ENCODE measurements at places on chromosomes 11 and 22.
A peak's percentile ranks its signal among the peaks of the same experiment; 100 is the strongest.

DNA sequence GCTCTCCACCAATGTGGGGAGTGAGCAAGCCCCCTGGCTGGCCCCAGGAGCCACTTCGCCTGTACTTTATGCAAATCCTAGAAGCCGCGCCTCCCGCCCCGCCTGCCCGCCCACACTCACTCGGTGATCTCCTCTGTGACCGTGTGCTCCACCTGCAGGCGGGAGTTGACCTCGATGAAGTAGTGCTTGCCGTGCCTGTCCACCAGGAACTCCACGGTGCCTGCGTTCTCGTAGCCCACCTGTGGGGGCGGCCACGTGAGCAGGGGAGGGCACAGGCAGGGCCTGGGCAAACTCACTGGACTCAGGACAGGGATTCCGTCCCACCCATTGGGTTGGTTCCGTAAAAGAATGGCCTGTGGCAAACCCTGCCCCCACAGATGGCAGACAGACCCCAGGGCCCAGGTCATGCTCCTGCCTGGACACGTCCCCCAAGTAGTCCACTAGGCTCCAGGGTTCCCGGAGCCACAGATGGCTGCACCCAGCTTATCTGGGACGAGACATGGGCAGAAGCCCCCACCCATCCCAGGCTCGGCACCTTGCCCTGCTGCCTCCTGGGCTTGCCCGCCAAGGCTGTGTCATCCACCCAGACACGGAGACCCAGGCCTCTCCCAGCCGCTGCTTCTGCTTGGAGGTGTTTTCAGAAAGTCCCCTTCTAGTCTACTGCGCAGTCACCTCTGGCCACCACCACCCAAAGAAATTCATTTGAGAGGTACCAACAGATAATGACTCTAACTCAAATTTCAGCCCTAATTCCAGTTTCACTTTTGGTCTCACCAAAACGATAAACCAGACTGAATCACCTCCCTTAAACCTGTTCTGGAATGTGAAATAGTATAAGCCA, 12.1 kb downstream of the LRFN4 start:
- DNase-seq: peak; percentile 69

DNA sequence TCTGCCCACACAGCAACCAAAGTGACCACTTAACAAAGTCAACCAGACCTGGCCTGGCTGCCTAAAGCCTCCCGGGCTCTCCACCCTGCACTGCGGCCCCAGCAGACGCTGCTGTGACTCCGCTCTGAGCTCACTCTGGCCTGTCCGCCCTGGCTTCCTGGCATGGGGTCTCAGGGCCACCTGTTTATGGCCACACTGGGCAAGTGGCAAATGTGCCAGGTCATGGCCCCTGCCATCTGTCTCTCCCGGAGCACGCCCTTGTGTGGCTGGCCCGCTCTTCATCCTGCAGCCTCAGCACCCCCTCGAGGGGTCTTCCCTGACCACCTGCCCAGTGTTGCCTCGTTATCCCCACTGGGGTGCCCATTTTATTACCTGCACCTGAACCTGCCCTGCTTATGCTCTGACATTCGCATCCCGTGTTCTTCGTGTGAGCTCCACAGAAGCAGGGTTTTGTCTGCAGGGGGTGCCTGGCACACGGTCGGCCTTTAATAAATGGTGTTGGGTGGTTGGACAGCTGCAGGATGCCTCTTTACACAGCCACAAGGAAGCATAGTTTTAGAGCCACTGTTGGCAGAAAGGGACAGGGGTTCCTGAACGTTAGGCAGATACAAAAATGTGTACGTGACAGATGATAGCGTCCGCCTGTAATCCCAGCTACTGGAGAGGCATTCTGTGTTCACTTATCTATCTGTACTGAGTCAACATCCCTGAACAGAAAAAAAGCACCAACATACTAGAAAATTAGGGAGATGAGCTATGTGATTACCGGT, 785.6 kb downstream of the TBC1D22A start:
- DNase-seq: no peak

DNA sequence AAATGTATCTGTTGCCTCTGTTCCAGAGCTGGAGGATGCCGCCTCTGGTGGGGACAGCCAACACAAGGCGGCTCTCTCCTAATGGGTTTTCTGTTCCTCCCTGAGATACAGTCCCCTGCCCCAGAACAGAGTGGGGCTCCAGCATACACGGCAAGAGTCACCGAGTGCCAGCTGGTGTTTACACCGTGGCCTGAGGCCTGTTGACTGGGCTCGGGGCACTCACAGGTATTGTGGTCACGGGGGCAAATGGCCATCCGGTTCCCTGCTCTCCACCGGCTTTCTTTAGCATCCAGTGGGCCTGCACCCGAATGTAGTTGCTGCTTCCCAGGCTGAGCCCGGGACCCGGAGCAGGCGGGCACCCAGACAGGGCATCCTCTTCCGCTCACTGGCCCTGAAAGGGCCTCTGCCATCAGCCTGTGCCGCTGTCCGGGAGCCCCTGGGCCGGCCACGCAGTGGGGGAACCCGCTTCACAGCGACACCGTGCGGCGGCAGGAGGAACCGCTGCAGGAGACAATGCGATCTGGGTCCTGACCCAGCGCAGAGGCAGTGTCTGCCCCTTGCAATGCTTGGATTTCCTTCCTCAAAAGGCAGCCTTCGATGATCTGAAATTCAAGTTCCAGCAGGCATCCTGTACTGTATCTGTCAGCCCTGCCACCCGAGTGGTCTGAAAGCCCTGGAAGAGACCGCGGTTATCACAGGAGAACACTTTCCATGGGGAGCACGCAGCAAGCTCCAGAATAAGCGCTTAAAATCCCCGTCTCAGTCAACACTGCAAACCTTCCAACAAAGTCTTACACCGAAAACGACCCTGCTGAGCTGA, 859 bp upstream of the KRTAP5-5 start:
- DNase-seq: peak; percentile 9

GRCh38 chr11:108912581-108912980, 247.7 kb downstream of the DDX10 start:
- DNase-seq: no peak

GRCh38 chr11:47010179-47010578, 73.6 kb downstream of the CSTPP1 start:
- DNase-seq: no peak

DNA sequence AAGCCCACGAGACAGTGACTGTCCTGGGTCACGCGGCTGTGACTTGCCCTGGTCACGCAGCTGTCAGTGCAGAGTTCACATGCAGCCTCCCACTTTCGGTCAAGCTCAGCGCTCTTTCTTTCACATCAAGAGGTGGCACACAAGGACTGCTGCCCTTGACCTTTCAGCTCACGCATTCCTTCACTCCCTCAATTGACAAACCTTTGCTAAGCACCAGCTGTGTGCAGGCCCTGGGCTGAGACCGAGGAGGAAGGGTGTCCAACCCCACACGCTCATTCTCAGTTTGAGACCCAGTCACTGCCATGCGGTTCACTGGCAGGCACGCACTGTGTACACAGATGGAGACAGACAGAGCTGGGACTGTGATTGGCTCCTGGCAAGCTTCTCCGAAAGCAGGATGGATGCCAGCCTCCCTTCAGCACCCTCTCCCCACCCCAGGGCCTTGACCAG, 70.3 kb downstream of the SCUBE1 start:
- DNase-seq: no peak

GRCh38 chr11:132448334-132448995, 1078.0 kb downstream of the NTM start:
- no peak for DNase-seq

- DNase-seq: no peak
These were observed 4.7 kb upstream of the NEU3 start for GRCh38 chr11:74984070-74984469.

GRCh38 chr11:106503901-106504300, 426.4 kb downstream of the AASDHPPT start:
- no peak for DNase-seq

- DNase-seq: no peak
These were observed 70.6 kb downstream of the PRMT3 start for GRCh38 chr11:20457934-20458680.

GRCh38 chr11:10641177-10641911, 52.2 kb downstream of the IRAG1 start:
- DNase-seq: no peak

DNA sequence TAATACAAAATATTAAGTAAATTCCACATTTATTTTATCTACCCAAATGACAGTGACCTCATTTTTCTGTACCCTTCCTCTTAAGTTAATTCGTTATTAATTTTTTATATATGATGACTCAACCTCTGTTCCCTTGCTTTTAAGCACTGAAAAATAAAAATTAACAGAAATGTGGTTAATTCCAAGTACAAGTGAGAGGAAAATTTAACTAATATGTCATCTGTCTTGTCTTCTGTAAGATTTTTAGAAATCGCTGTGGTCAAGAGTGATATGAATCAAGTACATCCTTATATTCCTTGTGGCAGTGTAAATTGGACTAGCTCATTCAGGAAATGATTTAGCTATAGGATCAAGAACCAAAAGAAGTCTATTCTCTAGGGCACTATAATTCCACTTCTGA, 74.5 kb downstream of the PDHX start:
- DNase-seq: no peak

- no peak for DNase-seq
These were observed 9.8 kb downstream of the CSF2RB start for GRCh38 chr22:36923131-36923788.

DNA sequence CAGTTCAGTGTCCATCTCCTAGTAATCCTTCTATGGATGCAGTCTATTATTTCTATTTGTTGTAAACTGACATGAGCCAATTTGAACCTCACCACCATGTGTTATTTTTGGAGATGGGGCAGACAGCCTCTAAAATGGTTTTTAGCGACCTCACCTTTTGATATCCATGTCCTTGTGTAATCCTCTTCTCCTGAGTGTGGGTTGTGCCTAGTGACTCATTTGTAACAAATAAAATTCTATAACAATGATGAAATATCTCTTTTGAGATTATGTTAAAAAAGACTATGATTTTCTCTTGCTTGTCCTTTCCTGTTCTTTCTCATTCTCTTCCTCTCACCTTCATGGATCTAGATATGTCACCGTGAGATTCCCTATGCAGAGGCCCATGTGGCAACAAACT, 554.6 kb upstream of the ANO3 start:
- no peak for DNase-seq

- DNase-seq: no peak
These were observed 10.2 kb downstream of the ADAMTS8 start for GRCh38 chr11:130418210-130418609.

- peak; percentile 60 for DNase-seq
These were observed 7.2 kb upstream of the PLXNB2 start for GRCh38 chr22:50314455-50315288.

- DNase-seq: no peak
These were observed at the start of gene FAT3 for GRCh38 chr11:92224407-92225124. Gene FAT3 (plus strand): TSS chr11:92224818. CDS start chr11:92352113, 127,295 bp downstream.

GRCh38 chr11:122186439-122187080, 70.5 kb upstream of the BLID start:
- no peak for DNase-seq

DNA sequence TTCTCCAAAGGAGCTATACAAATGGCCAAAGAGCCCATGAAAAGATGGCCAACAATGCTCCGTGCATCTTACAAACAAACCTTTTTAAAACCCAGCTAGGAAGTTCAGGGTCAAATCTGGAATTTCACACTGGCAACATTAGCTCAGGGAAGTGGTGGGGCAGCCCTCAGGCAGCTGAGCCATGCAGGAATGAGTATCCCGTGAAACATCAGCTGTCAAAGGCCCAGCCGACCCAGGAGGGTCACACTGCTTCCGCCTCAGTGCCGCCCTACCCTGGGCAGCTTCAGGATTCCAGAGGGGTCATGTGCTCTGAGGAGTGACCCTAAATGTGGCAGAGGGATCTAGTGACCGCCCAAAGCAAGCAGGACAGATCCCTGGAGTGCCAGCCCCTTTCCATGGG, 73.4 kb downstream of the LINC01488 start:
- DNase-seq: no peak

DNA sequence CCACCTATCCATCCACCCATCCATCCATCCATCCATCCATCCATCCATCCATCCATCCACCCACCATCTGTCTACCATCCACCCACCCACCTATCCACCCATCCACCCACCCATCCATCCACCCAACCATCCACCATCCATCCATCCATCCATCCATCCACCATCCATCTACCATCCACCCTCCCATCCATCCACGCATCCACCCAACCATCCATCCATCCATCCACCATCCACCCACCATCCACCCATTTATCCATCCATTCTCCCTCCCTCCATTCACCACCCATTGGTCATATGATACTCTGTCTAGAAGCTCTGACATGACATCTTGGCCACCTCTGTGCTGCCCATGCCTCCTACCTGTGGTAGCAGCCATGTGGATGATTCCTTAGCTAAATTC, 31.7 kb downstream of the MUC2 start:
- no peak for DNase-seq

GRCh38 chr11:107840129-107840484, 18.5 kb downstream of the SLC35F2 start:
- no peak for DNase-seq

GRCh38 chr11:4727171-4727570, 22.6 kb downstream of the MMP26 start:
- DNase-seq: no peak

DNA sequence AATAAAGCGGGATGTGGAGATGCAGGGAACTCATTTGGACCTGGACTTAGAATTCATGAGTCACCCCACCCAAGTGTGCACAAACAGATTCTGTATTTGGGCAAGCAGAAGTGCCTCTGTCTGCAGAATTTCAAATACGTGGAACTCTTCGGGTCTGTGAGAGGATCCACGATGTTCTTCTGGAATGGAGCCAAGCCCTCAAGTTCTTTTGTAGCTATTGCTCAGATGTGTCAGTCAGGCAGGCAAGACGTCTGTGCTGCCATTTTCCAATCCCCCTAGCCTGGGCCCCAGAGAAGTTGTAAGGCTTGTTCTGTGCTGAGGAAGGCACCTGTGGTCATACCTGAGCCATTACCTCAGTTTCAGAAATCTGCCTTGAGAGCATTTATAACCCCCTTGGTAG, 132.8 kb upstream of the RASSF10 start:
- DNase-seq: no peak

DNA sequence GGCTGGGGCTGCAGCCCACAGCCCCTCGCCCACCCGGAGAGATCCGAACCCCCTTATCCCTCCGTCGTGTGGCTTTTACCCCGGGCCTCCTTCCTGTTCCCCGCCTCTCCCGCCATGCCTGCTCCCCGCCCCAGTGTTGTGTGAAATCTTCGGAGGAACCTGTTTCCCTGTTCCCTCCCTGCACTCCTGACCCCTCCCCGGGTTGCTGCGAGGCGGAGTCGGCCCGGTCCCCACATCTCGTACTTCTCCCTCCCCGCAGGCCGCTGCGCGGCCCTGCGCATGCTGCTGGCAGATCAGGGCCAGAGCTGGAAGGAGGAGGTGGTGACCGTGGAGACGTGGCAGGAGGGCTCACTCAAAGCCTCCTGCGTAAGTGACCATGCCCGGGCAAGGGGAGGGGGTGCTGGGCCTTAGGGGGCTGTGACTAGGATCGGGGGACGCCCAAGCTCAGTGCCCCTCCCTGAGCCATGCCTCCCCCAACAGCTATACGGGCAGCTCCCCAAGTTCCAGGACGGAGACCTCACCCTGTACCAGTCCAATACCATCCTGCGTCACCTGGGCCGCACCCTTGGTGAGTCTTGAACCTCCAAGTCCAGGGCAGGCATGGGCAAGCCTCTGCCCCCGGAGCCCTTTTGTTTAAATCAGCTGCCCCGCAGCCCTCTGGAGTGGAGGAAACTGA, 731 bp downstream of the GSTP1 start:
- DNase-seq: no peak

- no peak for DNase-seq
These were observed 12.0 kb downstream of the CCKBR start for GRCh38 chr11:6271598-6271997.

GRCh38 chr22:23196165-23196564, 15.9 kb downstream of the BCR start:
- DNase-seq: no peak

All from activated CD4-positive, CD25-positive, alpha-beta regulatory T cell (primary cell).